ENCODE measurements at places on chromosomes 7 and 10.
A peak's percentile ranks its signal among the peaks of the same experiment; 100 is the strongest.

DNA sequence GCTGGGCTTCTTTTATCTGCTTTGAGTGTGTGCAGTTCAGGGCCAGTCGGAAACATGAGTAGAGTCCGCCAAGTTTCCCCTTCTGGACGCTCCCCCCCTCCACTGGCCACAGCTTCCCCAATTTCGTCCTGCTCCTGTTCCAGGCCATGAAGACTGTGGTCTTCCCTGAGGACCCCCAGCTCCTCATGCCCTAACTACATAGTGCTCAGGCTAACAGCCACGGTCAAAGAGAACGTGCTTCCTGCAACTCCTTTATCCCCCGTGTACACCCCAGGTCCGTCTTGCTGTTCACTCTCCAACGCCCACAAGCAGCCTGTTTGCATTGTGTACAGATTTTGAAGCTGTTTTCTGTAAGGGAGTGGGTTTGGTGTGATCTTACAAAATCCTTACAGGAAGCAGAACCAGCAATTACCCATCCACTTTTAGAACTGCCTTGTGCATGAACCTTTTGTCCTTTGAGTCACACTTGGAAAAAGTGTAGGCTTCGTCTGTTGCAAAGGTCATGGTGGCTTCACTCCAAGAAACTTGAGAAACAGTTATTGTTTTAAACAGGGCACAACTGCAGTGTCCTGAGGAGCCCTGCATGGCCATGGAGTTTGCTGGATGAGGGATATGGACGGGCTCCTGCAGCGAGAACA lies 77.0 kb upstream of the FAM20C start:
- DNase-seq = no peak

- peak; percentile 68 for DNase-seq
These were observed 101.1 kb upstream of the BMPER start for GRCh38 chr7:33804140-33804660.

GRCh38 chr10:32210306-32211045 lies 136.5 kb downstream of the EPC1 start:
- peak; percentile 67 for DNase-seq

GRCh38 chr10:91759581-91759986 lies 38.6 kb upstream of the TNKS2 start:
- DNase-seq = peak; percentile 24

GRCh38 chr7:21719846-21720245 lies 177.0 kb downstream of the DNAH11 start:
- DNase-seq = no peak

DNA sequence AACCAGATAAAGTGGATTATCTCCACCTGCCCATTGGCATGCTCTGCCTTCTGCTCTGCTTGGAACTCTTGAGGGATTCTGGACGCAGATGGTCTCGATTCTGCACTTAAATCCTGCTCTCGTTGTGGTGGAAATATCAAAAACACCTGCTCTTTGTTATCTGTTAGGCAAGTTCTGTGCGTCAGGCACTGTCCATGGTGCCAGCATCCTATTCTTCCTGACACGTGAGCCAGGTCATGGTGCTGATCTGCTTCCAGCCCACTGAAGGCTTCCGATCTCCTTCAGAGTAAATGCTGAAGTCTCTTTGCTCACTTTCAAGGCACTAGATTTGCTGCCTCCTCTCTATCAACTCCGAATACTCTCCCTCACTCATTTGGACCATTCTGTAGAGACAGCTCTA lies 505.6 kb downstream of the HTR7 start:
- no peak for DNase-seq

DNA sequence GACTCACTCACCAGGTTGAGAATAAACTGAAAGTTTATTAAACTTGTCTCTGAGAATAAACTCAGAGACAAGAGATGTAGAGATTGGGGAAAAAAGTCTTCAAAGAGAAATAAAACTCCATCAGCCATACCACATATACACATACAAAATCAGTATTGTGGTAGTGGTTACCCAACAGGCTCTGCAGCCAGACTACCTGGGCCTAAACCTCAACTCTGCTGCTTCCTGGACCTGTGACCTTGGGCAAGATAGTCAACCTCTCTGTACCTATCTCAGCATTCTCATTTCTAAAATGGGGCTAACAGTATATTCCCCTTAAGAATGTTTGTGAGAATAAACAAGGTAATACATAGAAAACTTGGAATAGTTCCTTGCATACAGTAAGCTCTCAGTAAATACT lies 15.3 kb downstream of the TPK1 start:
- no peak for DNase-seq

GRCh38 chr10:58937423-58937822 lies 239.0 kb upstream of the PHYHIPL start:
- DNase-seq = no peak

DNA sequence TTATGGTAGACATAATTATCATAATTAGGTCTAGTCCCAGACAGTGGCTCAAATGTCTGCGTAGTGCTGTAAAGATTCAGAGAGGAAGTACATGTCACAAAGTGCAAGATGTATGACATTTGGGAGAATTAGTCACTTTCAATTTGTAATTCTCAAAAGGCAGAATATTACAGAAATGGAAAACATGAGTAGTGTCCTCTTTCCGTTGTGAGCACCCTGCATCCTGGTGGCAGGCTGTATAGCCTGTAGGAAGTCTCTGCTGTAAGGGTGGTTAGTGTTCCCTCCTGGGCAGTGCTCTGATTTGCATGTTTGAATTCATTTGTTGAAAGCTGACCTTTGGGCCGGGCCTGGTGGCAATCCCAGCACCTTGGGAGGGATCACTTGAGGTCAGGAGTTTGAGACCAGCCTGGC lies 17.0 kb downstream of the CDK14 start:
- DNase-seq = peak; percentile 82

- no peak for DNase-seq
These were observed 50.1 kb downstream of the COL1A2 start for GRCh38 chr7:94444813-94445212.

- DNase-seq = no peak
These were observed 111.4 kb upstream of the FGFR2 start for GRCh38 chr10:121709675-121710073.

DNA sequence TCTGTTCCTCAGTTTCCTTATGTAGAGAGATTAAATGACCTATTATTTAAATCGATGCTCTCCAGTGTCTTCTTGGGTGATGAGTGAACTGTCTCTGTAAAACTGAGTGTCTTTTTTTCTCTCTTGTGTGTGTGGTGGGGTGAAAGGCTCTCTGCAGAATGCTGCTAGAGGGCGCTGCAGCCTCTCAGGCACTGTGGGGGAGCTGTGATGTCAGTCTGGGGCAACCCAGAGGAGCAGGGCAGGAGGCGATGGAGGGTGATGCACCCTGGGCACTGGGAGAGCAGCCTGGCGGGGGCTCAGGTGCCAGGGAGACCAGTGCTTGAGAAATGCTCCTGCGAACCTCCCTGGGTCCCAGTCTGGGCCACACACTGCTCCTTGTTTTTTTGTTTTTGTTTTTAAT lies 110.1 kb upstream of the POM121L12 start:
- DNase-seq = no peak

GRCh38 chr10:12606461-12606860 lies 257.1 kb downstream of the CAMK1D start:
- no peak for DNase-seq

DNA sequence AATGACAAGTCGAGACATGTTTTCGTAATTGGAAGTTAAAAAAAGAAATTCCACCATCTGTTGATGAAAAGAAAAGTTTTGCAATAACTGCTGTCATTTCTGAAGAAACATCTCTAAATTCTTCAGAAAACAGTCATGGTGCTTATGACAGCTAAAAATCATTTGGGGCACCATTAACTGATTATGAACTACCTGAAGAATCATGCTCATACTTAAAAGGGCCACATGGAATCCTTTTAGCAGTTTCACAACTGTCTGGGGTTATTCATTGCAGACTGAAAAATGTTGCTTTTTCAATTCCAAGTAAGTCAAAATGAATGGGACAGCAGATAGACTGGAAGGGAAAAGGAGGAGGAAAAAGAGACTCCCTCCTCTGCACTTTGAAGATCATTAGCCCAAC lies 134.2 kb downstream of the CHN2 start:
- DNase-seq = no peak

DNA sequence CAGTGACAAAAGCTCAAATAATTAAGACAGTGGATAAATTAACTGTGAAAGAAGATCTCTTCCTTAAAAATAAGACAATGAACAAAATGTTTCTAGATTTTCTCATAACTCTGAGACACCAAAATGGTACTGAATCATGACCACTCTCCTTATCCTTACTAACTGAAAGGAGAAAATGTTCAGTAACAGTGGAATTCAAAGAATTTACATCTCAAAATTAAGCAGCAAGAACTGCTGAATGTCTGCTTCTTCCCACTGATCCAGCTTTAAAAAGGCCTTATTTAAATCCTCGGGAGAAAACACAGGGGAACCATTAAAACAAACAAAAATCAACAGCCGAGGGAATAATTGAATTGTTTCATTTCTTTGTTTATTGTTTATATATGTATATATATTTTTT lies 27.3 kb upstream of the PLXDC2 start:
- no peak for DNase-seq

DNA sequence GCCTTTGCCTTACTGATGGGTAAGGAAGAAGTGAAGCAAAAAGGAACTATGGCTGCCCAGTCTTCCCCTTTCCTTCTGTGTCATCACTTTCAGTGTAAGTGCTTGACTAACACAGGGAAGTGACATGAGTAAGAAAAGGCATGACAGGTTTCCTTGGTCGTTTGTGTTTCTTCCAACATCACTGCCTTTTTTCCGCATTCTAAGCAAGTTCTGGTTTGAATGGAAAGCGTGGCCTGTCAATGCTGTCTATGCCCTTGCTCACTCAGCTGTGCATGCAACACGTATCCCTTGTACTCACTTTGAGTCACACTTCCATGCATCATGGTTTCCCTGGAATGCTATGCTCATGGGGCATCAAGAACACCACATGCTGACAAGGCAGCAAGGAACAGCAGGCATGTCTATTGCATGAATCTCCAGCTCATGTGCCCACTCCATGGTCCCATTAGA lies 111.8 kb downstream of the OAT start:
- DNase-seq = peak; percentile 20

- DNase-seq = no peak
These were observed 56.0 kb downstream of the CAMK2B start for GRCh38 chr7:44269417-44269816.

GRCh38 chr10:65348637-65349036 lies 1577.2 kb upstream of the LRRTM3 start:
- no peak for DNase-seq

DNA sequence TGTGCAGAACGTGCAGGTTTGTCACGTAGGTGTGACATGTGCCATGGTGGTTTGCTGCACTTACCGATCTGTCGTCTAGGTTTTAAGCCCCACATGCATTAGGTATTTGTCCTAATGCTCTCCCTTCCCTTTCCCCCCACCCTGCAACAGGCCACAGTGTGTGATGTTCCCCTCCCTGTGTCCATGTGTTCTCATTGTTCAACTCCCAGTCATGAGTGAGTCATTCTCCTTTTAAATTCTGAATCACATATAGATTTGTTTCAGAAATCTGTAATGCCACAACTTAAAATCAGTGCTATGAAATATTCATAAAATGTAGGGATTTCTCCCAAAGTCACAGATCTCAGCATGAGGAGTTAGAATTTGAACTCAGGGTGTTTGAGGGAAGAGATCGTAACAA lies 552.5 kb upstream of the MBL2 start:
- no peak for DNase-seq

DNA sequence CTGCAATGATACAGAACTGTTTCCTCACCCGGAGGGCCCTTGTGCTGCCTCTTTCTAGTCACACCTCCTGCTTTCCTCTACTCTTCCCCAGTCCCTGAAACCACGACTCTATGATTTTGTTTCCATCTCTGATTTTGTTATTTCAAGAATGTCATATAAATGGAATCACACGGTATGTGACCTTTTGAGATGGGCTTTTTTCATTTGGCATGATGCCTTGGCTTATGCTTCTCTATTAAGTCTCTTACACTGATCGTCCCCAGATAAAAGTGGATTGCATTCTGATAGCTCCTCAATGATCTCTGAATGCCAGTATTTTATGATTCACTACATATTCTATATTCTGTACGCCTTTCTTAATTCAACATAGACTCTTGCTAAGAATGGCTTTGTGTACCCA lies 78.2 kb downstream of the GALNT11 start:
- DNase-seq = no peak

GRCh38 chr7:112108981-112109380 lies 97.2 kb downstream of the DOCK4 start:
- no peak for DNase-seq

DNA sequence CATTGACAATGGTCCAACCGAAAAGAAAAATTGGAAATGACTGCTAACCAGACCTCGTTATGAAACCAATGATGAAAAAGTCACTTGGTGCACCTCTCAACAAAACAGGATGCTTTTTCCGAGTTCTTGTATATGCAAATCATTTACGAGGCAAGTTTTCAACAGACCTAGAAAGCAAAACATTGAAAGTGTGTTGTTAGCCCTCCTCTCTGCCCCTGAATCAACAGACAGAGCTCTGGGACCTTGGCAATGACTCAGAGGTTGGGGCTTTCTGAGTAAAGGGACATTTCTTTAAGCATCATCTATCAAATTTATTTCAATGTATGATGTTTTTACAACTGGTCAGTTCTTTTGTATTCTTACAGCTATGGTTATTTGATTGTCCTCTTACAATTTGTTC lies 16.3 kb upstream of the DKK1 start:
- no peak for DNase-seq

- DNase-seq = no peak
These were observed 251.9 kb upstream of the TCERG1L start for GRCh38 chr10:131563411-131563810.

GRCh38 chr10:116669832-116670644 lies 49.3 kb downstream of the PNLIPRP2 start:
- DNase-seq = peak; percentile 40

DNA sequence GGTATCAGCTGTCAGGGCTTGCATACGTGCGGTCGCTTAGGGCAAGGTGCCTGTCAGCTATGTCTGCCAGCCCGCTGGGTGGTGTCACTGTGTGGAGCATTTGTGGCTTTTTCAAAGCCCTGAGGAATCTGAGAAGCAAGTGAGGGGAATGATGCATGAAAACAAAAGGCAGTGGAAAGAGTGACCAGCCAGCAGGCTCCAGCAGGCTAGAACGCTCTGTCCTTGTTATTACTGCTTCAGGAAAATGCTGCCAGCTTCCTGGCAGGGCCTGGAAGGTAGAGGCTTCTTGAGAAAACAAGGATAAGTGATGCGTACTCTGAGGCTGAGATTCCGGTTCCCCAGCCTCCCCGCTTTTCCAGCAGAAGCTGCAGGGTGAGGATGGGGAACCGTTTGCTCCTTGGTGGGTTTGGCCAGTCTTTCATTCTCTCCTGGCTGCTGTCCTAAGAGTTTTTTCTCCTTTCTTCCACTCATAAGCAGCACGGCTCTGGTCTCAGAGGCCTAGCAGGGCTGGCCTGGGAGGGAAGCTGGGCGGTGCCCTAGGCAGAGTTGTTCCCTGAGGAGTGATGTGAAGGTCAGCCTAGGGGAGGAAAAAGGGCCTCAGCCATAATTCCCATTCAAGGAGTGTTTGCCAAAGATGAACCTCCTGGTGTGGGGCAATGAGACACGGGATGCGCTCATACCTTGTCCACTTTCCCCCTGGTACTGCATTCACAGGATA lies 42.8 kb upstream of the MKLN1 start:
- no peak for DNase-seq

GRCh38 chr7:2617325-2617905 lies 14.4 kb upstream of the TTYH3 start:
- DNase-seq = no peak

Data from common myeloid progenitor, CD34-positive (primary cell).